Glutamatergic neuron (in vitro differentiated cells): ENCODE measurements at places on chromosomes 12 and 14. TPM values are rescaled to one million over a fixed set of nuclear protein-coding genes. Genes with fewer than 3 reads are reported as not detected.
A peak's percentile ranks its signal among the peaks of the same experiment; 100 is the strongest.

- DNase-seq: no peak
- H3K27ac ChIP-seq: no peak overlapping the region
- no peaks in the 10 kb centered on the region for H3K27me3 ChIP-seq
Measured at GRCh38 chr12:77153706-77154105, 88.3 kb upstream of the E2F7 start.

GRCh38 chr12:26678697-26679660, 154.0 kb downstream of the ITPR2 start:
- DNase-seq: no peak
- H3K27me3 ChIP-seq: no peaks in the 10 kb centered on the region

DNA sequence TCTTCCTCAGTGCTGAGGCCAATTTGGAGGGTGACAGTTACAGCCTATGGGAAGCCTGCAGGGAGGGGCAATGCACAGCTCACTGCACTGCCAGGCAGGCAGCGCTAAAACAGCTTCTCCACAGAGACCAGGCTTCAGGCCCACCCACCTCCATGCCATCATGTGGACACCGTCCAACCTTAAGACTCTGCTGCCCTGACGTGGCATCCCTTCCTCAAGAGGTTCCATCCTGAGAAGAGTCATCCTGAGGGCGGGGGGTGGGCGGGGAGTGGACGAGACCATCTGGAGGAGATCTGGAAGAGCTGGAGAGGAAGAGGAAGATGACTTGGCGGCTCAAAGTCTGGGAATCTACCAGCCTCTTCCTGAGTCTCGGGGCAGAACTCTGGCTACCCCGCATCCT, 8.4 kb upstream of the ACVRL1 start:
- H3K36me3 ChIP-seq: peaks cover 5% of the 10 kb centered on the region
- no peak overlapping the region for H3K4me3 ChIP-seq
- peaks cover 5% of the 10 kb centered on the region for H3K27me3 ChIP-seq
- DNase-seq: no peak

GRCh38 chr12:7134396-7135166, 4.4 kb downstream of the CLSTN3 start:
- no peak overlapping the region for H3K27ac ChIP-seq
- H3K4me1 ChIP-seq: peaks cover 10% of the 10 kb centered on the region
- H3K36me3 ChIP-seq: peaks cover 45% of the 10 kb centered on the region
- H3K27me3 ChIP-seq: peaks cover 21% of the 10 kb centered on the region
- DNase-seq: no peak

DNA sequence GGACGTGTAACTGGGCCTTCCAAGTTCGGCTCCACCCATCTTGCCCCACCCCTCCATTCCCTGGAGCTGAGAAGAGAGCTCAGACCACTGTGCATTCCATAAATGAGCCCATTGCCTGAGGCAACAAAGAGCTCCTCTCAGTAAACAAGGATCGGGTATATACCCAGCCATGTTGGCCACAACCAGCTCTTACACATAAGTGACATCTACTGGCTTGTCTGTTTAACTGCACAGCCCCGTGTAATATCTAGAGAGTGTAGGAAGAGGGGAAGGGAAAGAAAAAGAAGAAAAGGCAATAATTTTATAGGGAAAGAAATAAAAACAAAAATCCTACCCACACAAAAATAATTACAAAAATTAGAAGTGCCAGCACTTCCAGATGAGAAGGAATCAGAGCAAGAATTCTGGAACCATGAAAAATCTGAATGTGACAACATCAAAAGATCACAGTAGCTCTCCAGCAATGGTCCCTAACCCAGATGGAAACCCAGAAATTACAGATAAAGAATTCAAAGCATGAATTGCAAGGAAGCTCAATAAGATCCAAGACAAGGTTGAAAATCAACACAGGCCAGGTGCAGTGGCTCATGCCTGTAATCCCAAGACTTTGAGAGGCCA, 308.1 kb downstream of the RPAP3 start:
- DNase-seq: no peak
- H3K4me1 ChIP-seq: peaks cover 3% of the 10 kb centered on the region
- no peak overlapping the region for H3K27ac ChIP-seq
- H3K27me3 ChIP-seq: peaks cover 1% of the 10 kb centered on the region

GPRC5D gene
- not detected for total RNA-seq

DNA sequence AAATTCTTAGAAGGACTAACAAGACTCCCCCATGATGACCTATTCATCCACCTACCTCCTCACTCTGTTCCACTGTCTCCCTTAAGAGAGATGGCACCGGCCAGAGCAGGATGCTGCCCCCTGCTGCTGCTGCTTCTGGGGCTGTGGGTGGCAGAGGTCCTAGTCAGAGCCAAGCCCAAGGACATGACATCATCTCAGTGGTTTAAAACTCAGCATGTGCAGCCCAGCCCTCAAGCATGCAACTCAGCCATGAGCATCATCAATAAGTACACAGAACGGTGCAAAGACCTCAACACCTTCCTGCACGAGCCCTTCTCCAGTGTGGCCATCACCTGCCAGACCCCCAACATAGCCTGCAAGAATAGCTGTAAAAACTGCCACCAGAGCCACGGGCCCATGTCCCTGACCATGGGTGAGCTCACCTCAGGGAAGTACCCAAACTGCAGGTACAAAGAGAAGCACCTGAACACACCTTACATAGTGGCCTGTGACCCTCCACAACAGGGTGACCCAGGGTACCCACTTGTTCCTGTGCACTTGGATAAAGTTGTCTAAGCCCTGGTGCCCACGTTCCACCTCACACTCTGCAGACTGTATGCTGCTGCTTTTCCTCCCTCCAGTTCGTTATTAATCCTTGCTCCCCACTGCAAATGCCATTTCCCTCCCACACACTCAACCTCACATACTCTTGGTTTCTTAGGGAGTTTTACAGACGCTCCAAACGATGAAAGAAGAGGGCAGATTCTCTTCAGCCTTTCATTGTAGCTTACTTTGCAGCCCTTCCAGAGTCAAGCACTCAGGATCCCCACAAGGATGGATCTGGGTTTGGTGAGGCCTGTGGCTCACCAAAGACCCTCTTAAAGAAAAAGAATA, at the start of gene RNASE8:
RNASE8 (plus strand) TSS at position 20 of the 873 bp plus-strand sequence; CDS start at position 91, 71 bp downstream.
- H3K4me1 ChIP-seq: no peaks in the 10 kb centered on the region
- H3K4me3 ChIP-seq: no peak within 1 kb of the TSS
- DNase-seq: no peak

DNA sequence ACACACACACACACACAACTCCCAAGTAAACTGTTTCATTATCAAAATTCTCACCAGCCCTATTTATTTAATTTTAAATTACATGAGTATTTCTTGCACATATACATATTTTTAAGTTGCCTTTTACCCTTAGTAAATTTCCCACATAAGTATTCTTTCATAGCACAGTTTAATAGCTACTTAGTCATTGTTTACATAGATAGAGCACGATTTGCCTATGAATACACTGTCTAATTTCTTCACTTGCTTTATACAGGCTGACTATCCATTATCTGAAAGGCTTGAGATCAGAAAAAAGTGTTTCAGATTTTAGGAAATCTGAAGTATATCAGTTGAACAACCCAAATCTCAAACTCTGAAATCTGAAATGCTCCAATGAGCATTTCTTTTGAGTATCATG, 30.9 kb downstream of the NIN start:
- peaks cover 41% of the 10 kb centered on the region for H3K4me1 ChIP-seq
- no peak overlapping the region for H3K4me3 ChIP-seq
- H3K27ac ChIP-seq: no peak overlapping the region
- no peaks in the 10 kb centered on the region for H3K36me3 ChIP-seq

CAPS2 gene
- total RNA-seq: 6.8 TPM

COL2A1 gene
- 0.34 TPM for total RNA-seq

ANG gene
- total RNA-seq: 1.7 TPM

GRCh38 chr12:92330654-92331053, 185.0 kb upstream of the BTG1 start:
- no peak overlapping the region for H3K27ac ChIP-seq
- no peak for DNase-seq
- peaks cover 4% of the 10 kb centered on the region for H3K36me3 ChIP-seq
- peaks cover 2% of the 10 kb centered on the region for H3K4me1 ChIP-seq

DNA sequence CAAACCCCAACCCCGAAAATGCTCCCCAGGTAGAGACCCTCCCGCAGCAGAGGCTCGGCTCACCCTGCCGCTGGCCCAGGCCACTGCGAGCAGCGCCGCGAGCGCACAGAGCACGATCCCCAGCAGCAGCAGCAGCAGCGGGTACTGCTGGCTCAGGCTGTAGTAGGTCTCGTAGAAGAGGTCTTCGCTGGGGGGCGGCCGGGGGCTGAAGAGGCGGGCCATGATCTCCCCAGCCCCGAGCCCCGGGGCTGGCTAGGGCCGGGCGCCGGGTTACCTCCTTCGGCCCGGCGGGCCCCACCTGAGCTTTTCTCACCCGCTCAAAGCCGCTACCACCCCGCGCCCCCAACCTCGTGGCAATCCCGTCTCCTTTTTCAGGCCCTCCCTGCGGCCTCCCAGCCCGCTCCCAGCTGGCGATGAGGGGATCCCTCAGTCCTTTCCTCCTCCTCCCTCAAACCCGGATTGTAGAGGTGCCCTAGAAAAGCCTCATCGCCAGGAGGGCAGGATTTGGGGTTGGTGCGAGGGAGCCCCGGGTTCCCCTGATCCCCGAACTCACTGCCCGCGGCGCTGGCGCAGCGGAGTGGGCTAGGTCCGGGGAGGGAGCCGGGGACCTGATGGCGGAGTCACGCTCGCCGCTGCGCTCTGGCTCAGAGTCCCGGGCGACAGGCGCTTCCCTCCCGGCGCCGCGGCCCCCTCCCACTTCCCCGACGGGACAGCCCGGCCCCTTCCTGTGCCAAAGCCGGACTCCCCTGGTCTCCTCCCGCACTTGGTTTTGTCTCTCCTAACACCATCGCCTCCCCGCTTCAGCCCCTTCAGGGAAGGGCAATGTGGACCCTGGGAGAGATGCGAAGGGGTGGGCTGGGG, at the start of gene ADCY4:
ADCY4 (minus strand) TSS at position 641 of the 861 bp plus-strand sequence; CDS start at position 222, 419 bp downstream.
- peaks cover 4% of the 10 kb centered on the region for H3K36me3 ChIP-seq
- peak; percentile 49 for DNase-seq

GRCh38 chr12:6333566-6333965, 8.3 kb downstream of the TNFRSF1A start:
- H3K27ac ChIP-seq: no peak overlapping the region
- peaks cover 13% of the 10 kb centered on the region for H3K27me3 ChIP-seq
- H3K4me1 ChIP-seq: peaks cover 16% of the 10 kb centered on the region
- no peak for DNase-seq

ACVRL1 gene
- total RNA-seq: 0.39 TPM

- DNase-seq: no peak
- H3K27ac ChIP-seq: no peak overlapping the region
- H3K36me3 ChIP-seq: peaks cover 13% of the 10 kb centered on the region
- peaks cover 8% of the 10 kb centered on the region for H3K4me1 ChIP-seq
Measured at GRCh38 chr12:120800665-120801064, 75.0 kb downstream of the ACADS start.

DNA sequence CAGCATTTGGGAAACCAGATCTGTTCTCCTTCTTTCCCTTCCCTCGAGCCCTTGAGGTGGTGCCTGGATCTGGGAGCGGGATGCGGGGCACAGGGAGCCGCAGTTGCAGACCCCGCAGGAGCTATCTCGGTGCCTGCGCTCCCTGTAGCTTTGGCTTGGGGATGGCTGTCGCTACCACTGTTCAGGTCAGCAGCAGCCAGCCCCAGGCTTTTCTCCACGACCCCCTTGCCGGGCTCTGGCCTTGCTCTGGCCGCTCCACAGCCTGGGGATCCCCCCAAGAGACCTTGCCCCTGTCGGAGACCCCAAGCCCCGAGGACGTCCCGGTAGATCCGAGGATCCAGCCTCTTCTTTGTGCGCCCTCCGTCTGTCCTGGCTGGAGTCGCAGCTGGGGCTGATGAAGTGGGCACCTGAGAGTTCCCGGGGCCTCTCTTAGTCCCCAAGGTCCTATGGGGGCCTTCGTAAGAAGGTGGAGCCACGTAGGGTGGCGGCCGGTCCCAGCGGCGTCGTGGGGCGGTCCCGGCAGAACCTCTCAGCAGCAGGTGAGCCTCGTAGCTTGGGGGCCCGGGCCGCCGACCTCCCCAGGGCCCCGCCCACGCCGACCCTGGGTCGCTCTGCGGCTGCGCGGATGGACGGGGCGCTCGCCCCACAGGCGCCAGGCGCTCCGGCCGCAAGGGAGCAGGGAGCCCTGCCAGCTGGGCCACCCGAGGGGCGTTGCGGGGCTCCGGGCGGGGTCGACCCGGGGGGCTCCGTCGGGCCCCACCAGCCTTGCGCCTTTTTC, 1.3 kb downstream of the DDN start:
- DNase-seq: peak; percentile 50
- no peak overlapping the region for H3K27ac ChIP-seq
- H3K4me3 ChIP-seq: peak overlapping the region; percentile 42
- peaks cover 21% of the 10 kb centered on the region for H3K4me1 ChIP-seq

SMCO2 gene
- total RNA-seq: not detected

- H3K27me3 ChIP-seq: peaks cover 9% of the 10 kb centered on the region
- no peak overlapping the region for H3K4me3 ChIP-seq
Measured at GRCh38 chr12:115008929-115009328, 325.0 kb upstream of the TBX3 start.

GRCh38 chr12:68501226-68501625, 109.5 kb upstream of the RAP1B start:
- no peak overlapping the region for H3K4me3 ChIP-seq
- no peaks in the 10 kb centered on the region for H3K27me3 ChIP-seq
- no peaks in the 10 kb centered on the region for H3K36me3 ChIP-seq
- no peak overlapping the region for H3K27ac ChIP-seq
- no peak for DNase-seq

DNA sequence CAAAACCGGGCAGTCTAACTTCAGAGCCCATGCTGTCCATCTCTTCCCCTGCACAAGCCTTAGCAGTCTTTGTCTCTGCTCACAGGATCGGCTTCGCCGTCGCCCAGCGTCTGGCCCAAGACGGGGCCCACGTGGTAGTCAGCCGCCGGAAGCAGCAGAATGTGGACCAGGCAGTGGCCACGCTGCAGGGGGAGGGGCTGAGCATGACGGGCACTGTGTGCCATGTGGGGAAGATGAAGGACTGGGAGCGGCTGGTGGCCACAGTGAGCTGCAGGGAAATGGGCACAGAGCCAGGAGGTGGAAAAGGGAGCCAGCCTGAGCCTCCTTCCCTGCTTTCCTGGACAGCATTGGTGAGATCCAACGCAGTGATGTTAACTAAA, 14.2 kb upstream of the CARMIL3 start:
- H3K36me3 ChIP-seq: no peaks in the 10 kb centered on the region
- peaks cover 5% of the 10 kb centered on the region for H3K4me1 ChIP-seq

KRT6A gene
- not detected for total RNA-seq

IFNG-AS1 gene
- total RNA-seq: not detected

- no peaks in the 10 kb centered on the region for H3K36me3 ChIP-seq
- peaks cover 16% of the 10 kb centered on the region for H3K4me1 ChIP-seq
- no peak overlapping the region for H3K27ac ChIP-seq
- DNase-seq: no peak
- no peak overlapping the region for H3K4me3 ChIP-seq
Measured at GRCh38 chr14:39426605-39427004, 5.6 kb downstream of the FBXO33 start.

DNA sequence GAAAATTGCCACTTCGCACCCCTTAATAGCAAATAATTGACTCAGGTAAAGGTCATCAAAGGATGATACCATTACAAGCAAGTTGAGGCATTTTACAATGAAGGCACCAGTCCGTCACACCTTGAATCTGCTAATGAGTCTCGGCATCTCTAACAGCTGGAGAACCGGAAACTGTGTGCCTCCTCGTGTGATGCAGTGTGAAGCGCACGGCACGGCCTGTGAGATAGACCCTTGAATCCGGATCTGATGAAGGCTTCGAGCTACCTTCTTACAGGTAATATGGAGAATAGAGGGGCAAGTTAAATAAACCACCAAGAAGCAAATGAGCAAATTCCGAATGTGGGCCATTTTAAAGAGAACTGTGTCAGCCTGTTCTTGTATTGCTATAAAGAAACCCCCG, 19.8 kb upstream of the TUBA1A start:
- H3K36me3 ChIP-seq: no peaks in the 10 kb centered on the region
- DNase-seq: no peak
- H3K4me3 ChIP-seq: no peak overlapping the region
- peaks cover 5% of the 10 kb centered on the region for H3K4me1 ChIP-seq
- H3K27ac ChIP-seq: no peak overlapping the region
- peaks cover 3% of the 10 kb centered on the region for H3K27me3 ChIP-seq
